ENCODE measurements at places on chromosomes 12 and 14. TPM values are rescaled to one million over a fixed set of nuclear protein-coding genes. Genes with fewer than 3 reads are reported as not detected.

Gene JAG2
- 139 TPM for total RNA-seq

Gene VWF
- 2,328 TPM for total RNA-seq

Gene ATL1
- total RNA-seq, result 2.8 TPM

Gene TNS2
- total RNA-seq, result 106 TPM

Gene PDE3A
- total RNA-seq, result 27.4 TPM

Gene SH2B3
- total RNA-seq, result 111 TPM

Gene GLIPR1
- total RNA-seq, result 98.8 TPM

Gene EXOC3L4
- total RNA-seq, result not detected

Gene RHOJ
- total RNA-seq, result 177 TPM

GRCh38 chr12:71768900-71769299 is 14.2 kb downstream of the RAB21 start:
- DNase-seq, result no peak

GRCh38 chr14:102362084-102362483 is 606 bp downstream of the CINP start:
- no peak for DNase-seq

DNA sequence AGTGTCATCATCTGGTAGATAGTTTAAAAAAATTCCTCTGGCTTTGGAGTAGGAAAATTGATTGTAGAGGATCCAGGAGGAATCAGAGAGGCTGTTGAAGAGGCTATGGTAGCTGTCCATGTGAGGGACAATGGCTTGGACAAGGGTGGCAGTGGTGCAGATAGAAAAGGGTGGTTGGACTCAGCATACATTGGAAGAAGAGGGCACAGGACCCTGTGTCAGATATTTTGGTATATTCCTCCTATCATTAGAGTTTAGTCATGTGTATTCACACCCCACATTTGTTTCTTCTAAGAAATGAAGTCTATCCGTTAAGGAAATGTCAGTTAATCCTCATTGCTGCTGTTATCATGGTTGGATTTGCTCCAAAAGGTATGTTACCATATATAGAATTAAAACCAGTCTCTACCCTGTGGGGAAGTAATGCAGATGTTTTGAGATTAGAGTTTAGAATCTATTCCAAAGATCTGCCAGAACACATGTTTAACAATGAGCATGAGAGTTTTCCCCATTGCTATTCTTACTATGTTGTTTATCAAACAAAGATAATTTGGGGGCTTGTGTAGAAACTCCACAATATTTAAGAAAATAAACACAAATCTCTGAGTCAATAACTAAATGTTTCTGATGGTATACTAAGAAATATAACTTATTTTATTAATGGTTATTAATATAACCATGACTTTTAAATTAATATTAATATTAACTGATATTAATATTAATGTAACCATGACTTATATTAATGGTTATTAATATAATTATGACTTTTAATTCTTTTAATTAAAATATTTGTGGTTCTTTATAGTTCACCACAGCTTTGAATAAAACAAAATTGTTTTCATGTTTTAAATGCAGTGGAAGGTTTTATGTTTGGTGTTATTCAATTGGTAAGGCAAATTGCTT is 80.9 kb downstream of the CRADD start:
- no peak for DNase-seq

DNA sequence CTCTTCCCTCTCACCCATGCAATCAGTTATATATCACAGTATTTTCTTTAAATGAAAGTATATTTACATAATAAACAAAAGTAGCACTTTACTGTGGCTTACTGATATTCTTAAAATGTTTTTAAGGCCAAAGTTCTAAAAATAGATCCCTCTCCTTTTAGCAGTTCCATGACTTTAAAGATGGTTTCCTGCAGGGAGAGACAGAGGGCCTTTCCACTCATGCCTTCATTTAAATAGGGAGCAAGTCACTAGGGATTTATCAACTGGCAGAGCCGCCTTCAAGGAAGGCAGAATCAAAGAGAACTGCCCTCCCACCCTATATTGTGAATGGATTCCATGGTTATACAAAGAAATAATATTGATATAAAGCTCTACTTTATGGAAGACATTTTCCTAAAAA is 55.5 kb downstream of the DUSP16 start:
- no peak for DNase-seq

DNA sequence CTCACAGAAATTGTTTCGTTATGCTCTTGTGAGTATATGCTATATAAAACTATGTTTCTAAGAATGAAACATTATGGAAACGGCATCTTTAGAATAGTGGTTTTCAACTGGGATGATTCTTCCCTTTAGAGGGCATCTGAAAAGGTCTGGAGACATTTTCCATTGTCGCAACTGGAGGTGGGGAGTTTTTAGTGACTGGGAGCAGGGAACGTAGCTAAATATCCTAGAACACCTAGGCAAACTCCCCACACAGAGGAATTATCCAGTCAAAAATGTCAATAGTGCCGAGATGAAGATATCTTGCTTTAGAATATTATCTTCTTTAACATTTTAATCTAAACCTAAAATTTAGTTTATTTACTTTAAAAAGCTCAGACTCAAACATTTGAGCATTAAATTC is 486.1 kb upstream of the FOXG1 start:
- no peak for DNase-seq

GRCh38 chr12:4330203-4330602 is 9.2 kb downstream of the TIGAR start:
- no peak for DNase-seq

DNA sequence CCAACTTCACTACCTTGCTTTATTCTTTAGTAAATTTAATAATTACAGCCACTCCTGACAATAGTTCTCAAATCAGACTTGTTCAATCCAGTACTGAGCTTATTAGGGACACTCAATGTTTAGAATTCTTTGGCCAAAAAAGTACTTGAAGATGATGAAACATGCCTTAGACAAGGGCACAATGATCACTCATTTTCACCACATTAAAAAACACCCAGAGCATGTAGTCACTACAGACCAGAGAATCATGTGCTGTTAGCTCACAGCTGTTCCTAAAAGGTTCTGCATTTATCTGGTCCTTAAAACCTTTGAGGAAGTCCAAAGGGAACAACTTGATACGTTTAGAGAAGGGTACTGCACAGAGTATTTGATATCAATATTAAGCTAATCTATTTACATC is 98.7 kb downstream of the INSM2 start:
- no peak for DNase-seq

GRCh38 chr14:22583994-22584393 is 5.0 kb downstream of the DAD1 start:
- no peak for DNase-seq

GRCh38 chr12:106110626-106111300 is 28.0 kb downstream of the NUAK1 start:
- DNase-seq, result no peak

- DNase-seq, result no peak
These were observed 60.5 kb downstream of the PTPRQ start for GRCh38 chr12:80504389-80505163.

GRCh38 chr14:21267886-21268616 is 1.2 kb downstream of the HNRNPC start:
- DNase-seq, result peak; percentile 26

DNA sequence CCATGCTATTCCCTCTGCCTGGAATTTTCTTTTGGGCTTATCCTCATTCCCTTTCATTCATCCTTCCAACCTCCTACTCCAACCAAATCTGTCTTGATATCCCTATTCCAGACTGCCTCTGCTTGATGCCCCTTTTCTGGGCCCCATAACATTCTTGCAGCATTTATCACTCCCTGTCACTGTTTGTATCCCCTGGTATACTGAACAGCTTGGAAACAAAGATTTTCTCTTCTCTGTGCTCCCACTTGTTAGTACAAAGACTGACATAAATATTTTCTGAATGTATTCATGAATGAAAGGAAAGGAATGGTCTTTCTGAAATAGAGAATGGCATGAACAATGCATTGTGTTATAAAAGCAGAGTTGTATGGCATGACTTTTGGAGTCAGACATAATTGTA is 7.5 kb downstream of the IRAK4 start:
- no peak for DNase-seq

- DNase-seq, result no peak
These were observed 83.1 kb upstream of the TSPAN8 start for GRCh38 chr12:71240946-71241345.

- DNase-seq, result no peak
These were observed 267.1 kb downstream of the CACNA1C start for GRCh38 chr12:2319737-2320506.

DNA sequence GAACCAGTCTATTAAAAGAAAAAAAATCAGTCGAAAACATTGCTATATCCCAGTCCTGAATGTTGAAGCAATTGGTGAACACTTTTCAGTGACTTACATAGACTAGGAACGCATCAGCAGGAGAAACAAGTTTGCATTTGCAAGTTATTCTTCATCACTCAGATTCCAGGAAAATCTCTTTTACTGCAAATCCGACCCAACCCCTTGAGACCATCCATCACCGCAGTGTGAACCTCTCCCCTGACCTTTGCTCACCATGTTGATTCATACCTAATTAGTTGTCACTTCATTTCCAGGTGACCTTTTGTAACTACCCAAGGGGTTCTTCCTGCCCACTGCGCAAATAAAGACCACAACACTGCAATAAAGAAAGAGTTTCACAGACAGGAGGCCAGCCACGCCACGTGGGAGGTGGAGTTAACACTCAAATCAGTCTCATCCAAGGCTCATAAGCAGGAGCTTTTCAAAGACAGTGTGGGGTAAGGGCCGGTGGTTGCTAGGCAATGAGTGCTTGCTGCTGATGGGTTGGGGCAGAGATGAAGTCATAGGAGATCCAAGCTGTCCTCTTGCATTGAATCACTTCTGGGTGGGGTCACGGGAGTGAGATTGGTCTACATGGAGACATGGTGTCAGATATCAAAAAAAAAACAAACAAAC is 241.3 kb upstream of the TMEM132C start:
- DNase-seq, result no peak

GRCh38 chr12:105369014-105369413 is 38.5 kb downstream of the C12orf75 start:
- no peak for DNase-seq

DNA sequence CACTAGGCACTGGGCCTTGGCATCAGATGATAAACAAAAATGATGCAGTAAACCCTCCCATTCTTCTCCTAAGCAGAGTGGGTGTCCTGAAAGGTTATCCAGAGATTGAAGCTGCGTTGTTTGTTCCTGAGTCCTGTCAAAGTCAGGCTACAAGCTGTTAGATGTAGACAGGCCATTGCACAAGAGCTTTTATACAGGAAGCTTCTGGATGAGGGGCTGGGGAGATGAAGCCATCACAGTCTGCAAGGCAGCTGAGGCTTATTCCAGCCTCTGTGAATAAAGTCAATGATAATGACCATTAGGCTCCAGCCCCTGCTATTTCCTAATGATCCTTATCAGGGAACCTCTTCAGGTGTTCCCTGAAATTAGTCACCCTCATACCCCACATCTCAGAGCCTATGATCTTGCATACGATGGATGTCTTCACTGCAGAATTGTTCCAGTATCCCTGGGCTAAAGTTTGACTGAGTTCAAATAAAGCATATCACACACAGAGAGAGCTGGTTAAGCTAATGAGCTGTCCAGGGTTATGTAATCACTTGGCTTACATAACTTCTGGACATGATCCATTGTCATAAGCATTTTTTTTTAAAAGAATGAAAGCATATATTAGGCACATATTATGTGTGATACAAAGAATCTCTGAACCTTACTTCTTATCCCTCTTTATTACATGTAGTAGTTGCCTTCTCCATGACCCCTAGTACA is 337.1 kb upstream of the OR4E1 start:
- no peak for DNase-seq

GRCh38 chr14:81018684-81019083 is 63.3 kb downstream of the TSHR start:
- DNase-seq, result no peak

- DNase-seq, result no peak
These were observed 11.2 kb downstream of the ATG2B start for GRCh38 chr14:96351986-96352385.

Data from endothelial cell of umbilical vein (primary cell).